Dorsolateral prefrontal cortex (tissue), 122 donors: ENCODE measurements at places on chromosomes 12 and 14.

DNA sequence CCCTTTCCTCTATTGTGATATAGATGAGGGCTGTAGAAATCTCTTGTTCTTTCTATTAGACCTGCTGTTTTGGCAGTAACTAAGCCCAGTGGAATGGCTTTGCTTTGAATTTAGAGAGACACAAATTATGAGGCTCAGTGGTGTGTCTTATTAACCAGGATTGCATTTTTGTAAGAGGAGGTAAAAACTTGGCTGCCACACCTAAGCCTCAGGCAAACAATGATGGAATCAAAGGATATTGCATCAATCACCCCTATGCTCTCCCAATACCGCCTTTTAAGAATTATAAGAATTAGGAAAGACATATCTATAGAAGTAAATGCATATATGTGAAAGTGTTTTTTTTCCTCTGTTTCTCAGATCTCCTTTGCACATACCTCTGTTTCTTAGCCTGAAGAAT lies 63.3 kb downstream of the ACSS3 start:
- DNase-seq, result no peak

GRCh38 chr12:3803865-3804472 lies 51.1 kb upstream of the CRACR2A start:
- peak; percentile 75 for DNase-seq

DNA sequence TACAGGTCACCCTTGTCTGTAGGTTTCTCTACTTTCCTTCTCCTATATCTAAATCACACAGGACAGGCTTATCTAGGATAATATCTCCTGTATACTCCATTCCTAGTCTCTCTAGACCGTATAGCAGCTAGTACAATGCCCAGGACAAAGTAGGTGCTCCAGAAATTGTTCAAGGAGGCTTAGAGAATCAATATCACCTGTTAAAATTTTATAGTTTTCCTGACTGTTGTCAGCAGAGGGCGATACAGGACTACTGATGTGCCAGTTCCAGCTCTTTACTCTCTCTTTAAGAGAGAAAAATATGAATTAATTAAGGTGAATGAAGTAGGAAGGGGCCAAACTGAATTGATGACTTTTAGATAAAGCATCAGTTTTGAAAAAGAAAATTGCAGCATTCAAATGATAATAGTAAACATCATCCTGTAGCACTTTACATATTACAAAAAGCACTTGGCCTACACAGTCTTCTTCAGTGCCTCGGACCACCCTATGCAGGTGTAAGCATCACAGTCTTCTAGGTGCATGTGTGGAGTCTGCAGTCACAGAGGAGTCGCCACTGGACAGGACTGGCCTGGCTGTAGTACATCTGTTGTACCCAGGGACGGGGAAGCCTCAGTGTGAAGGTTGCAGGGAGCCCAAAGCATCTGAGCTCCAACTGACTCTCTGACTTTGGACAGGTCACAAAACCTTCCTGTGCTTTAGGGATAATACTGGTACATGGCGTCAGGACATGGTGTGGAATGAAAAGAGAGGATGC lies 61.9 kb upstream of the MAX start:
- DNase-seq, result peak; percentile 24

DNA sequence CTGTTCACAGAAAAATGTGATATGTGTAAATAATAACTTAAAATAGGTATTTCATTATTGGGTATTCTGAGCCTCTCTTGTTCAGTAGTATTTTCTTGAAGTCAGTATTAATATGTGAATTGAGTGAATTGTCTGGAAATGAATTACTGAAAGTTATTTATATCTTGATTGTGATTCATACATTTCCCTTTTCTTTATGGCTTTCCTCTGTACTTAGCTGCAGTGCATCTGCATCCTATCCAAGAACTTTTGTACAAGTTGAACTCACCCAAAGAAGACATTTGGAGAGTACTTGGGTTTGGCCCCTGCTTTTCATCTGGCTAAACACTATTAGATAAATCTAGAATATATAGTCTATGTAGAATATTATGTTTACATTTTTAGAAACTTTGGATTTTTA lies 326.0 kb downstream of the RAD51B start:
- DNase-seq, result no peak

DNA sequence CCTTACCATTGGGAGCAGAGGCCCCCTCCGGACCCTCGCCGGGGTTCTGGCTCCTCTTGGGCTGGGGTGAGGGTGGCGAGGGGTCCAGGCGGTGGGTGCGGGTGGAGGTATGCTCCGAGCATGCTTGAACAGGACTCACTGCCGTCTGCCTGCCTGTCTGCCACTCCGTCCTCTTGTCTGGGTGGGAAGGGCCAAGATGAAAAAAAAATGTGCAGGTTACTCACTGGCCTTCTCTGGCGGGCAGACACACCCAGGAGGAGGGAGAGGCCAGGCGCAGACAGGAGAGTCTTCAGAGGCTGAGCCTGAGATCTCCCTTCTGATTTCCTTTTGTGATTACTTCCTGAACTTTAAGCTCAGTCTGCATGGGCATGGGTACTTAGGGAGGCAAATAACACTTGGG lies 76.1 kb downstream of the STON2 start:
- no peak for DNase-seq

- no peak for DNase-seq
These were observed 5.5 kb downstream of the DNAH10 start for GRCh38 chr12:123767613-123768012.

GRCh38 chr12:45093051-45093450 lies 42.2 kb upstream of the DBX2 start:
- no peak for DNase-seq

DNA sequence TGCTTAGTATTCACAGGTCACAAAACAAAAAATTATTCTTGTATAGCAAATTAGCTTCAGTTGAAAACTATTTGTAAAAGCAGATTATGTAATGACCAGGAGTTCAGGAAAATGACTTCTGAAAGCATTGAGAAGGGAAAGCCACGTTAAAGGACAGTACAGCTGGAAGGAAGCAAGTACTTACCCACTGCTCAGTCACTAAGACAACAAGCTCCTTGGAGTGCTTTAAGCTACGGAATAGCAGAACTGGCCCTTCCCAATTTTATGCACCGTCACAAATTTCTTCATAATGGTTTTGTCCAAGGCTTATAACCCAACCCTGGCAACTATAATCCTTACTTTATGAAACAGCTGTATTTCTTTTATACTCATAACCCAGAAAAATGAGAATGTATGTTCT lies 13.0 kb upstream of the SNAPC1 start:
- no peak for DNase-seq

DNA sequence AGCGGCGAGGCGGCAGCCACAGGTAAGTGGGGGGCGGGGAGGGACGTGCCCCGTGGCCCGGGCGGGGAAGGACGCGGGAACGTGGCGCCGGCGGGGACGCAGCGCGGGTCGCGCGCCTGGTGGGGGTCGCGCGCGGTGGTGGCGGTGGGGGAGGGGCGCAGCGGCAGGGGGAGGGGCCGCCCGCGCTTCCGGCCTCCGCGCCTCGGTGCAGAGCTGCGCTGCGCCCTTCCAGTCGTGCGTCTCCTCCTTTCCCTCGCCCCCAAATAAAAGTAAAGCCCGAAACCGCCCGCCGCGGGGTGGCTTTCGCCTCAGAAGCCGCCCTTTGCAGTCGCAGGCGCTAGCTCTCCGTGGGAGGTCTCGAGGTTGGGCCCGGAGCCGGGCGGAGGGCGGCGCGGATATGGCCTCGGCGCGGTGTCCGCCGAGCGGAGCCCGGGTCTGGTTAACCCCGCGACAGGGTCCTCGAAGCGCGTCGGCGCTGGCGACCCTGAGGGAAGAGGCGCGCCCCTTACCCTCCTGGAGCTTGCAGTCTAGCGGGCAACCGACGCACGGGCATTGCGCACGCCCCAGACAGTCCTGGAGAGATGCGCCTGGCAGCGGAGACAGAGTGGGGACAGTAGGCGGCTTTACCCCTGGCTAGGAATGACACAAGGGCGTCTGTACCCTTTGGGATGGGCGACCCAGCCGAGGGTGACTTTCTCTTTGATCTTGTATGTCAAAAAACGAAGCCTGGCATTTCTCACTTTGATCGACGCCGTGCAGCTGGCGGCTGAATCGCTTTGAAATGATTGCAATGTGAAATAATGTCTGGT lies 589 bp downstream of the ATF1 start:
- DNase-seq, result peak; percentile 71

GRCh38 chr12:102406033-102406584 lies 74.3 kb downstream of the IGF1 start:
- peak; percentile 73 for DNase-seq

- no peak for DNase-seq
These were observed 149.9 kb downstream of the FOXN3 start for GRCh38 chr14:89267163-89267562.

DNA sequence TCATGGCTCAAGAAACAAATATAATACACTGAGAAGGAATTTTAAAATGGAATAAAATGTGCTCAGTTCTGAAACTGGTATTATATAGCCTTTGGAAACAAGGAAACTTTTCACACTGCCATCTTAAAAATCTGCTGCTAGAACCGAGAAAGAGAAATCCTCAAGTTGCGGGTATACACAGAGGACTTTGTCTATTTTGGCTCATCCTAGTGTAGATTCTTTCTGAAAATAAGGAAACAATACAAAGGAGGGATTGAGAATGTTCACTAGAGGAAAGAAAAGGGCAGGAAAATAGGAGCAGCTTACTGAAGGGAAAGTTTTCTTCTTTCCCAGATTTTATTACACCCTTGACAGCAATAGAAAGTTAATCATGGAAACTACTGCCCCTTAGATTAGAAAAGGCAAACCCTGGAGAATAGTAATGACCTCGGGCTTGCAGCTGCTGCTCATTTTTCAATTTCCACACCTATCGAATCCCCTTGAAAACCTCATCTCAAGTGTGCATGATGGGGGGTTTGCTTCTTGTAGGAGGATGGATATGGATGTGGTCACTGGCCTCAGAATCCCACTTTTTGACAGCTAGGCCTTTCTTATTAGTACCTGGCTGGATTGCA lies 104.6 kb downstream of the DAAM1 start:
- no peak for DNase-seq

- DNase-seq, result no peak
These were observed 7.9 kb upstream of the POU6F1 start for GRCh38 chr12:51225771-51226170.

- no peak for DNase-seq
These were observed 365.6 kb upstream of the TMPO start for GRCh38 chr12:98149691-98150210.

- DNase-seq, result no peak
These were observed 1.2 kb upstream of the NEK9 start for GRCh38 chr14:75127903-75128595.

GRCh38 chr12:12965836-12966235 lies 13.9 kb upstream of the GPRC5D start:
- no peak for DNase-seq

DNA sequence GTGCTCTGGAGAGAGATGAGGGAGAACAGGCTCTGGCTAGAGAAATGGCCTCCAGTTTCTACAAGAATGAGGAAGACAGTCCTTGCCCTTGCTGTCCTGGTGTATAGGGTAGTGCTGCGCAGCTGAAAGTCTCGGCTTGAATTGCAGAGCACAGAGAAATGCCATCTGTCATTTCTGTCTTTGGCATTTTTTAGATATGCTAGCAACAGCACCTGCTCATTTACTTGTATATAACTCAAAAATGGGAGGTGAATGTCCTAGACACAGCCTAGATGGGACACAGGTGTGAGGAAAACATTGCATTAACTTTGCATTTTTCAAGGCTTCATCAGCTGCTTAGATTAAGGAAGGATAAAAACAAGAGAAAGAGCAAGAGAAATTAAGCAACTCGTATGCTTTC lies 35.8 kb downstream of the GPR19 start:
- DNase-seq, result no peak
